SW 1271 (cell line): ENCODE measurements at places on chromosomes 1 and 21.

- no peak for DNase-seq
Observed at GRCh38 chr1:203702130-203702577, 62.8 kb upstream of the LAX1 start.

- no peak for DNase-seq
Observed at GRCh38 chr1:108079440-108080025, 114.6 kb upstream of the VAV3 start.

DNA sequence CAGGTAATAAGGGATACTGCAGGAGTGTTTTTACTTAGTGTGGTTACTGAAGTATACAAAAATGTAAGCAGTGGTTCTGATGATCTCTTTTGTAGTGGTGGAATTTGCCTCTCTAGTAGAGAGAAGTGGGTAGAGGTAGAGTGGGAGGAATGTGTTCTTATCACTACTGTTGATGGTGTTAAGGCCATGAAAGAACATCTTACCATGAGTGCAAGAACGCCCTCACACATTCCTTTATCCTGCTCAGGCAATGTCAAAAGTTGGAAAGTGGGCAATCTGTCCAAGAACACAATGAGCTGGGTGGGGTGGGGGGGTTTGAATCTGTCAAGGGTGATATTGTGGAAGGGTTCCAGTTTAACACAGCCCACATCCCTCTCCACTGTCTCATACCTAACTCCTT lies 78.6 kb downstream of the TTLL7 start:
- no peak for DNase-seq

- DNase-seq = no peak
Observed at GRCh38 chr1:12097321-12097720, 34.2 kb downstream of the TNFRSF8 start.

DNA sequence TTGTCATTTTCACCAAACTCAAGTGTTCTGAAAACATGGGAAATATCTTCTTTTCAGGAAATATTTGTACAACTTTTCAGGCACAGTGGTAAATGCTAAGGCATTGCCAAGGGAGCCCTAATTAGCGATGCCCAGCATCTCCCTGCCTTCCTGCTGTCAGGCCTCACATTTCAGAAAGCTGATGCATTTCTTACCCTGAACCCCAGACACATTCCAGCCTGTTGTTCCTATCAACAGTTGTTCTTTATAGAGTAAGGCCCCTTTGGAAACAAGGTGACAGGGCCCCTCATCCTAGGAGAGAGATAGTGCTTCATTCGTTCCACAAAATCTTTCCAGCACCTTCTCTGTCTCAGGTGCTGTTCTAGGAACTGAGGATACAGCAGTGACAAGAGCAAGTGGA lies 135.9 kb upstream of the COA6 start:
- no peak for DNase-seq

DNA sequence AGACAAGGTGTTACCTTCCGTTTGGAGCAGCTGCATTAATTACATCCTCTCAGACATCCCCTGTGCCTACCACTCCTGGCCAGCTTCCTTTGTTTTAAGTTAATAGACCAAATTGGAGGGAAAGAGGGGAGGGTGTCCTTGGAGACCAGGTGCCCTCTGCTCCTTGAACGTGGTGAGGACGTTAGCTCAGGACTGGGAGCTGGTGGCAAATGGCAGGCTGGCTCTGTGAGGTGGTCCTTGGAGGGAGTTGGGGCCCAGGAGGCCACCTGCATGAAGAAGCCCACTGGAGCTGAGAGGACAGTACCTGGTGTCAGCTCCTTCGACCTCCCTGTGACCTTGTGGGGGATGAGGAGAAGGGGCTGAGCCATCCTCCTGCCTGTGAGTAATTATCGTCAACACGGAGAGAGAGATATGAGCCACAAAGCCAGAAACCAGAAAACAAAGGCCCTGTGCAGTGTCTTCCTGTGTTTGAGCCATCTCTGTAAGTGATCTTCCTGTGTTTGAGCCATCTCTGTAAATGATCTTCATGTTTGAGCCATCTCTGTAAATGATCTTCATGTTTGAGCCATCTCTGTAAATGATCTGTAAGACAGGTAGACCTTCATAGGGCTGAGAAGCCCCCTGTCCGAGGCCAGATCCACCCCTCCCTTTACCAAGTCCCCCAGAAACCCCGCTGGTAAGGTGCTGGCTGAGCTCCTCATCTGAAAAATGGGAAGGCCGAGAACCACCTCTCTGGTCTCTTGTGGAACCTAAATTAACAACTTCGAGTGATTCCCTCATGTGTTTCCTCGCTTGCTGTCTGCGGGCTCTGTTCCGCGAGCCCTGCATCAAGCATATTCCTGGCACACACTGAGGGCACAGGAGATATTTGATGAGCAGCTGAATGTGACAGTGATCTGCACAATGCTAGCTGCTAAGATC lies 126.0 kb downstream of the CAMTA1 start:
- no peak for DNase-seq

- no peak for DNase-seq
Observed at GRCh38 chr1:240909701-240910457, 297.9 kb upstream of the GREM2 start.

- DNase-seq = no peak
Observed at GRCh38 chr1:154769193-154769895, 100.7 kb downstream of the KCNN3 start.
